ENCODE measurements at places on chromosomes 7 and 10.
A peak's percentile ranks its signal among the peaks of the same experiment; 100 is the strongest.

DNA sequence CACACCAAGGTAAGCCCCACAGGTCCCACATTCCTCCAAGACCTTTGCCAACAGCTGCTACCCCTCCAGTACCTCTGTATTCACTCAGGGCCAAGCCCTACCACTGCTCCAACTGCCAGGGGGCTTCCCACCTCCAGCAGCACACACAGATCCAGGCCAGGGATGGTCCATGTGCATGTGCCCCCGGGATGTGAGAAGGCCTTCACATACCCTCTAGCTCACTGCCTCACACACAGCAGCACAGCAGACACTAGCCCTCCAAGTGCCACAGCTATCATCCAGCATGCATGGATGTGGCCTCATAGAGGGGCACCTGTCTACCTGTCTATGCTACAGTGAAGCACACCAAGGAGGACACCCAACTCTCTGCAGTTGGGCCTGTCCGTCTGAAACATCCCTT is 488.8 kb downstream of the PLXNA4 start:
- no peak for DNase-seq

GRCh38 chr7:133957845-133958244 is 169.3 kb upstream of the LRGUK start:
- DNase-seq, result no peak

DNA sequence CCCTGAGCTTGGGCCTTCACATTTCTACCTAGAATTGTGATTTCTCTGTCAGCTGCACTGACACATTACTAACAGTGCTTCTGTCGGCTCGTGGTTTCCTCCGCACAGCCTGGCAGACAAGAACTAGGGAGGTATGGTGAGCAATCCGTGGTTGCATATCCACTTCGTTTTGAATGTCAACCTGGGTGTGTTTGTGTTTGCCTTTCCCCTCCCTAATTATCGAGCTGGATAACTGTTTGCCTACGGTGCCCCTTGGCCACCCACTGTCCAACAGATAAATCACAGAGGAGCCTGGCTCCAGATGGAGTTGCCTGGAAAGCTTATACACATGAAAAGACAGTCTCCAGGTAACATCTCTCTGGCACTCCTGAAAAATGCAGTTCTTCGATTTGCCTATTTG is 228.8 kb downstream of the TRIL start:
- no peak for DNase-seq

DNA sequence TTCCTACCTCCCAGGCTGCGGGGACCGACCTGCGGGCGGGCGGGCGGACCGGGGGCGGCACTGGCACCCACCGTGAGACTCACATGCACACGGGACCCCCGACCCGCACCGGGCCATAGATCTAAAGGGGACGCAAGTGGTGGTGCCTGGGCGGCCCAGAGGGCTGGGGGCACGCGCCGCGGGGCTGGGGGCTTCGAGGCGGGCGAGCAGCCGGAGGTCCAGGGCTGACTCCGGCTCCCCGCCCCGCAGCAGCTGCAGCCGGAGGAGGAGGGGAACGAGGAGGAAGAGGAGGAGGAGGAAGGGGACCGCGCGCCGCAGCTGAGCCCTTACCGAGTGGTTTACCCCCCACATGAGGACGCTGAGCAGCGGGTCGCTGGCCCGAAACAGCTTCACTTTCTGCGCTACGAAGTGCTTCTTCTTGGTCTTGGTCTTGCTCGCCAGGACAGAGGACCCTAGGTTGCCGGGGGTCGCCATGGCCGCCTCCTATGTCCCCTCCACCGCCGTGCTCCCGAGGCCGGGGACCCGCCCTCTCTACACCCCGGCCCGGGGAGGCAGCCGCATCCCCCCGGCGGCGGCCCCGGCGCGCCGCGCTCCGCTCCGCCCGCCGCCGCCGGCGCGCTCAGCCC is 412 bp downstream of the PIP4K2A start:
- DNase-seq, result no peak

DNA sequence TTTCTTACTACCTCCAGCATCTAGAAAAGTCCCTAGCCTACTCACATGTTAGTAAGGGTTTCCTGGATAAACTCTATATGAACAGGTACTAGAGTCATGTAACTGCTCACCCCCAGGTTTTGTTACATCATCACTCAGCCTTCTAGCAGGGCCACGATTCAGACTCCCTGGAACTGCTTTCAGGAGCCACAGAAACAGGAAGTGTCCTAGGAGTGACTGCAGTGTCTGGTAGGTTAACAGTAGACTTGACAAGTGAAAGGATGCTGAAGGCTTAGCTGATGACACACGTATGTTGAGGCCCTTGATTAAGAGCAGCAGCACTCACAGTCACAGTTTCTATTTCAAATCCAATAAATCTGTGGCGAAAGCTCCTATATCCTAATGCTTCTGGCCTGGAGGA is 101.2 kb downstream of the DNMBP start:
- no peak for DNase-seq

DNA sequence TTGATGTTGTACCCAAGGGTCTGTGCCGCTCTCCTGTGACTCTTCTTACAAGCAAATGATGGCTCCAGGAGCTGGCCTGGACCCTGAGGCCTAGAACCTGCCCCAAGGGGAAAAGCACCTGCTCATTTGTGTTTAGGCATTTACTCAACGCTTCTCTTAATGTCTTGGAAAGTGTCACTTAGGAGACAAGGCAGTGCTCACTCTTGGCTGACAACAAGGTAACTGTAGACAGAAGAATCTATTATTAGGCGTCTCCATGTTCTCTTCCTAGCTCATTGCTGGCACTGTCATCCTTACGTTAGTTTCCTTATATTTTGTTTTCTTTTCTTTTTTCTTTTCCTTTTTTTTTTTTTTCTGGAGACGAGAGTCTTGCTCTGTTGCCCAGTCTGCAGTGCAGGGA is 38.1 kb upstream of the SUN1 start:
- DNase-seq, result no peak

DNA sequence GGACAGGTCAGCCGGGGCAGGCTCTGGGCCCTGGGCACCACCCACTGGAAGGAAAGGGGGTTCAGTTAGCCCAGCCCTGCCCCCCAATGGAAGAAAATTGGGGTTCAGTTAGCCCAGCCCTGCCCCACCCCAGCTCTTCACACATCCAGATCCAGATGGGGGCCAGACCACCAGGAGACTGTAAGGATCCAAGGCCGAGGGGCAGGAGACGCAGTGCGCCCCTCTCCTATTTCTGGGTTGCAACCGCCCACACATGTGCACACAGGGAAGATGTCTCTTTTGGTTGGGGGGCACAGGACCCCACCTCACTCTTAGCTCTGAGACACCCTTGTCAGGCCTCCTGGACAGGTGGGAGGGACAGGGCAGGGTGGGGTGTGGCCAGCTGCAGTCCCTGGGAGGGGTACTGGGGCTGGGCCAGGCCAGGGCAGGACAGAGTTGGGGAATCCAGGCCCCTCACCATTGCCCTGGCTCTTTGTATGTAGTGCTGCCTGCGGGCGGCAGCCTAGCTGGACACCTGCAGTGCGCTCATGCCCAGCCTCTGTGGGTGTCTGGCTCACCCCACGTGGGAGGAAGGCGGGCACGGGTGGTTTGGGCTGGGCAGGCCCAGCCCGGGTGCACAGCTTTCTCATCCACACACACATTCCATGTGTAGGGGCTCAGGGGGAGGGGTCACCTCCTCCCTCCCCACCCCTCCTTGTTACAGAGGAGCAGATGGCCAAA is 141.2 kb downstream of the LHPP start:
- no peak for DNase-seq

DNA sequence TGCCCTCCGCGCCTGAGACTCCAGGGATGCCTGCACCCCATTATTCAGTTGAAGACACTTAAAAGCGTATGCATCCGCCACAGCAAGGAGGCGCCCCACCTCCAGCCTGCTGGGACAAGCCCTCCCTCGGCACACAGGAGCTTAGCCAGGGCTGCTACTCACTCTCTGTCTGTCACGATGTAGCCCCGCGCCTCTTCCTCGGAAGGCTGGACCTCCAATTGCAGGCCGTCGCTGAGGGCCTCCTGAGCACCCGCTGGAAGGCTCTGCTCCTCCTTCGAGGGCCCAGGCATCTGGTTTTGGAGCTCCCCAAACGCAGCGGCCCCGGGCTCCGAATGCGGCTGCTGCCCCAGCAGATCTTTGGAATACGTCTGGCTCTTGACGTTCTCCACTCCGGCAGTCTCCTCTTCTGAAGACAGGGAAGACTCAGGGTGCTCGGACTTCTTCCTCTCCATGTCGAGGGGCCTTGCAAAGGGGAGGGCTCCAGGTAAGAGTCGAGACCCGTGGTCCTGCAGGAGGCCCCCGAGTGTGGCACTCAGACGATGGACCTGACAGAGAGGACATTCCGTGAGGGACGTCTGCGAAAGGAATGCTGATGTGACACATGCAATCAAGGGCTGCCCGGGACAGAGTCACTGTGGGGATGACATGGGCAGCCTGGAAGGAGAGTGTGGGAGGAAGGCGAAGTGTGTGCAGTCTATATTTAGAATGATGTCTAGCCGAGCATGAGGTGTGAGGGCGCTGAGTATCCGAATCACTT is 453.9 kb downstream of the PTPRN2 start:
- no peak for DNase-seq

GRCh38 chr10:16787361-16787791 is 29.8 kb downstream of the RSU1 start:
- no peak for DNase-seq

DNA sequence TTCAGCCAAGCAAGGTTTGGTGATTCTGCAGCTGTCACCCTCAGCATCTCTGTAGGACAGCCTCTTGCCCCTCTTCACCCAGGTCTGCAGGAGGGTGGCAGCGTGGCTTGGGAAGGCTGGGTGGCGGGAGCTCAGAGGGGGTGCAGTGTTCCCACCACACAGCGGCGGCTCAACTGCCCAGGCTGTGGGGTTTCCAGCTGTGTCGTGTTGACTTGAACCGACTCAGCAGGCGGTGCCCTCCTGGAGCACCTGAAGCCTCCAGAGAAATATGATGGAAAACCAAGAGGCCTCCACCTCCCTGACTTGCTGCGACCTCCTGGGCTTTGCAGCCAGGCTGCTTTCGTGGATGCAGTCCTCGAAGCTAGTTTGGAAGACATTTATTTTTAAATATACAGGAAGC is 68.0 kb upstream of the KLF6 start:
- DNase-seq, result no peak

GRCh38 chr10:126839094-126839761 is 66.0 kb upstream of the DOCK1 start:
- DNase-seq, result no peak

DNA sequence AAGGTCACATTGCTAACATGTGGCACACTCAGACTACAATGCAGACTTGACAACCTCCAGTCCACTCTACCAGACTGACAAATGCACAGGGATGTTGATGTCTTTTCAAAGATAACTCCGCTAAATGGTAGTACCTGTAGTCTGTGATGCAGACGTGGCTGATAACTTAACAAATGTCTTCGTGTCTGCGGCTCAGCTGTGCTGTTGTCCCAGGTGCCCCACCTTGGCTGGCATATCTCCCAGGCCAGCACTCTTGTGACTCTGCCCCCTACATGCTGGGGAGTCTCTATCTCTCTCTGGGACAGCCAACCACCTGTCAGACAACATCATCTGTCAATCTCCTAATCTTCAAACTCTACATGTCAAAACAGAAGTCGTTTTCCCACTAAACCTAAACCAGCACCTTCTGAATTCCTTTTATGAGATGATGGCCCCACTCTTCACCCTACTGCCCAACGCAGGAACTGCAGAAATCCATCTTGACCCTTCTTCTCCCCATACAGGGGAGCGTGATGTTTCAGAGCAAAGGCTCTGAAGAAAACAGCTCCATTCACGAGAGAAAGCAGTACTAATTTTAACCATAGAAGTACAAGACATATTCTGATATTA is 156.4 kb downstream of the USP6NL start:
- DNase-seq, result no peak

DNA sequence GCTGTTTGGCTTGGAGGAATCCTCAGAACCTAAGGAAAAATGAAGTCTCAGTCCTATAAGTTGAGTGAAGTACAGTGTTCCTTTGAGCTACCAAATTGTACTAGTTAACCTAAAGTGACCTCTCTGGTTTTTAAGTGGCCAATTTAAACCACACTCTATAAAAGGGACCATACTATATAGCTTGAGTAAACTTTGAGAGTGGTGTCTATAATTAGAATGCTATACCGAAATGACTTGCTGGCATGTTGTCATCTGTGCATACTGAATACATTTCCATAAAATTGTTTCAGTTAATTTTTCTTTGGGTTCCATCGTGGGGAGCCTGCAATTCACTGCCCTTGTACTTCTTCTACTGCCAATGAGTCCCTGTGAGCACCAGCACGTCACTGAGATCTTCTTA is 151.1 kb downstream of the DKK1 start:
- no peak for DNase-seq

GRCh38 chr7:108234971-108235450 is 104.8 kb upstream of the LAMB4 start:
- DNase-seq, result no peak

- DNase-seq, result no peak
Measured at GRCh38 chr7:121440857-121441503, 44.9 kb upstream of the FAM3C start.

GRCh38 chr7:42627626-42628025 is 284.2 kb downstream of the C7orf25 start:
- no peak for DNase-seq

GRCh38 chr7:27188386-27189294 is 3.6 kb upstream of the HOXA11 start:
- no peak for DNase-seq

DNA sequence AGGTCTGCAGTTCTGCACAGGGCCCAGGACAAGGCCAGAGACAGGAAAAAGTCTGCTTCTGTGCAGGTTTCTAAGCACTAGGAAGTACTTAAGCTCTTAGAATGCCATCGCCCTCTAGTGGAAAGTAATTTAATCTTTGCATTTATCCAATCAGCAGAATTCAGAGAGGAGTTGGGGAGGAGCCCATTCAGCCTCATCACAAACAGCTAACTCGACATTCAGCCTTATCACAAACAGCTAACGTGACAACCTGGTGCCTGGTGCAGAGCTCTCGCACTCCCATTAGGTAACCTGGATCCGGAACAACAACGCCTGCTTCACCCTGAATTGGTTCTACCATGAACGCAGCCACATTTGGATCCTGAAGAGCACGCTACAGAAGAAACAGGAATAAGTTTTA is 15.2 kb downstream of the OAT start:
- peak; percentile 47 for DNase-seq

- no peak for DNase-seq
Measured at GRCh38 chr7:148543-148931, 43.8 kb upstream of the FAM20C start.

DNA sequence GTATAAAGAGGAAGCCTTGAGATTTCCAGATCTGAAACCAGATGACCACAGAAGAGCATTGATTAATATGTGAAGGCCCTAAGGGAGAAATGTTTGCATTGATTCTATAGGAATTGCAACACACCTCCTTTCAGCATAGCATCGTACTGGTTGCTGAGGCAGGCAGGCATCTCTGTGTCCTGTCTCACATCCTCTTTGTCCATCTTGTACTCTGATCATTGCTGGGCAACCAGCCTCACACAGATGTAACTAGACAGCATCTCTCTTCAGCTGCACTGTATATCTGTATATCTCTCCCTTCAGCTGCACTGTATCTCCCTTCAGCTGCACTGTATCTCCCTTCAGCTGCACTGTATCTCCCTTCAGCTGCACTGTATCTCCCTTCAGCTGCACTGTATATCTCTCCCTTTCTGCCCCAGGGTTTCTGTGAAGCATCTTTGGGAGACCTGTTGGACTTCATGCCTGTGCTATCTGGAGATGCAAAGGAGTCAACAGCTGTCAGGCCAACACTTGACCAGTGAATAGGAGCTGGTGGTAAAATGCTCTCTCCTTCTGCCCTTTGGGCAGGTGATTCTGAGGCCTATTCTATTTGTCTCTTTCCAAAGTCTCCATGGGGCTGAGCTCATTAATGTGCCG is 40.3 kb downstream of the TMEM178B start:
- DNase-seq, result no peak

Data from AG09309 (cell line).